Left renal pelvis (tissue), 4 donors: ENCODE measurements at places on chromosomes 3 and 15.

GRCh38 chr15:69369631-69370030 lies 44.5 kb upstream of the KIF23 start:
- no peak for DNase-seq

- DNase-seq, result peak; percentile 36
Measured at GRCh38 chr3:100463002-100463401, 29.4 kb upstream of the TMEM45A start.

DNA sequence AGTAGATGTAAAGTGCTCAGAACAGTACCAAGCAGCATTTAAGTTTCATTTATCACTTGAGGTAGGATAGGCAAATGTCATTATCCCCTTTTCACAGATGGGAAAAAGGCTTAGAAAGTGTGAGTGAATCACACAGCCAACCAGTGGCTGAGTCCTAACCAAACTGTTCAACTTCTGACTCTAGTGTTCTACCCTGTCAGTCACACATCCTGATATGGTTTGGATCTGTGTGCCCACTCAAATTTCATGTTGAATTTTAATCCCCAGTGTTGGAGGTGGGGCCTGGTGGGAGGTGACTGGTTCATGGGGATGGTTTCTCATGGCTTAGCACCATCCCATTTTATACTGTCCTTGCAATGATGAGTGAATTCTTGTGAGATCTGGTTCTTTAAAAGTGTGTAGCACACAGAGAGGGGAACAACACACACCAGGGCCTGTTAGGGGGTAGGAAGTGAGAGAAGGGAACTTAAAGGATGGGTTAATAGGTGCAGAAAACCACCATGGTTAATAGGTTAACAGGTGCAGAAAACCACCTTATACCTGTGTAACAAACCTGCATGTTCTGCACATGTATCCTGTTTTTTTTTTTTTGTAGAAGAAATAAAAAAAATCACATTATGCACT lies 304.7 kb downstream of the SUCLG2 start:
- DNase-seq, result no peak

GRCh38 chr3:10515396-10515795 lies 10.0 kb upstream of the ATP2B2 start:
- DNase-seq, result no peak

- DNase-seq, result no peak
Measured at GRCh38 chr3:13075318-13075717, 2.1 kb upstream of the IQSEC1 start.

GRCh38 chr3:21390856-21391255 lies 360.2 kb downstream of the ZNF385D start:
- no peak for DNase-seq

DNA sequence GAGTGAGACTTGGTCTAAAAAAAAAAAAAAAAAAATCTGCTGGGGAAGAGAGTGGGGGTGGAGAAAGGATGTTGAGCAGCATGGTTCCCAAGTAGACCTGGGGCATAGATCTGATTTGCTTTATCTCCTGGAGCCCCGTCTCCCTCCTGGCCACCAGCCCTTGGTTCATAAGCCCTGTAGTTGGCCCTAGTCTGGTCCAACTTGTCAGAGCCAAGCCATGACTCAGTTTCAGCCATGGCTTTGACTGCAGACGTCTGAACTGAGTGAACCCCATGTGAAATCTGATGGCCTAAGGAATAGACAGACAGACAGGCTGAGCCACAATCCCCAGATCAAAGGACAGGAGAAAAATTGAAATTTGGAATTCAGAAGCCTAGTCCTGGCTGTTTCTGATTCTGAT lies 2.0 kb upstream of the CILP start:
- DNase-seq, result no peak

- no peak for DNase-seq
Measured at GRCh38 chr3:23884481-23884880, 32.3 kb downstream of the NKIRAS1 start.

- no peak for DNase-seq
Measured at GRCh38 chr3:63654211-63654610, 1.7 kb downstream of the SNTN start.

DNA sequence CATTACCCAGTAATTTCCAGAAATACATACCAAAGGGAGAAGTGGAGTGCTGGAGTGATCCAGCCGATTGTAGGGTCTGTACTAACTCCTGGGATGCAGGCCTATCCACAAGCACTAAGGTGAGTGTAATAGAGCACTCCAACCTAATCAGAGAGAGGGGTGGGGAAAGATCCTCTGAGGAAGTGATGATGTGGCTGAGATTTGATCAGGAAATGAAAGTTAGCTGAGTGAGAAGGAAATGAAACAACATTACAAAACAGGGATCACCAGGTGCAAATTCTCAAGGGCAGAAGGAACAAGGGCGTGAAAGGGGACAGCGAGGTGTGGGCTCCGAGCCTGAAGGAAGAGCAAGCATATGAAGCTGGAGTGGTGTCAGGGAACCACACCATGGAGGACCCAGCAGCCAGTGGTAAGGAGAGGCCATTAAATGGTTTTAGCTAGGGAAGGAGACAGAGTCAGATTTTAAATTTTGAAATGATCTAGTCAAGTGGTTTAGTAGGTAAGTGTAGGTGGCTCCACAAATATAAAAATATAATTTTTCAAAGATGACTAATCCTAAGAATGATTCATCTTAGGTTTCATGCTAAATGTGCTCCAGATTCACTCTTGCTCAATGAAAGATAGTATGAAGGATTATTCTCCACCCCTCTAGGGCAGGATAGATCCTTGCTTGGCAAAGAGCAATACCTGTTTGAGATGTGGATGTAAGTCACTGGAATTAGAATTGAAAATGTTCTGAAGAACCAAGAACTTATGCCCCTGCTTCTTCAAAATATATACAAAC lies 348.7 kb downstream of the TBL1XR1 start:
- no peak for DNase-seq
